ENCODE measurements at places on chromosomes 12 and 14.

GRCh38 chr14:59303216-59303615 lies 114.7 kb downstream of the DAAM1 start:
- DNase-seq: no peak

DNA sequence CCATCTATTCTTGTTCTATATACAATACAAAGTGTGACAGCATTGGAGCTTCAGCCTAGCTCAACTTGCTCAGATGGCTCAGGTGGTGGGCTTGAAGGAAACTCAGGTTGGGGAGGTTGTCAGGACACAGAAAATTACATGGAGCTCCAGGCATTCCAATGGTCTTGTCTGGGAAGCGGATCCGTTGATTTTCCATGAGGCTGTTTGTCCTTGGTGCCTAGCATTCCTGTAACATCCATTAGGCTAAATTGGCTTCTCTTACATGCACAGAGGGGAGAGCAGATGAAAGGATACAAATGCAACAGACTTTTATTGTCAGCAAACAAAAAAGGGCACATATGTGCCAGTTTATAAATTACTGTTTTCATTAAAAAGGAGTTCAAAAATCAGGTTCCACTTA lies 75.5 kb upstream of the OTX2 start:
- DNase-seq: no peak

DNA sequence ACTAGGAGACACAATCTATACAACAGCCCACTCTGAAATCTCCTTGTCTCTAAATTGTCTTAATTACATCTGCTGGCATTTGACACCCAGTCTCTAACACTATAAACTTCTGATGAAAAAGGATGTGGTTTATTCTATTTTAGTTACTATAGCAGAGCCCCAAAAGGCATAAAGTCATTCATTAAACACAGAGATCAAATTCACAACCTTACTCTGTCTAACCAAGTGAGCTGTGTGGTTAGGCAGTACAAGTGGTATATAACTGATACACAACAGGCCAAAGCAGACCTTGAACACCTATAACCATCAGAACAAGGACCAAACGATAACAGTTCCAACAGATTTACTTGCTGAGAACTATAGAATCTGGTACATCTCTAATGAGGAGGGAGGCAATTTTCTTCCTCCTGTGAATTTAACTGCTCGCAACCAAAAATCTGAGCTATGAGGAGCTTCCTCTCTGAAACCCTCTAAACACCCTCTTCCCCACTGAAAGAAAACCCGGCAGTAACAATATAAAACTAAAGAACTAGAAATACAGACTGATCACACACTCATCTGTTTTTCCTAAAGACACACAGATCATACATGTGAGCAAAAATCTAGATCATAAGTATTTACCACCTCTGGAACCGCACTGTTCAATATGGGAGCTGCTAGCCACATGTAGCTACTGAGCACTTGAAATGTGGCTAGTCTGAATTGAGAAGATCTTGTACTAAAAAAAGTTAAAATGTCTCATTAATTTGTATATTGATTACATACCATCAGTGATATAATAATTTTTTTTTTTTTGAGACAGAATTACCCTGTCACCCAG lies 17.7 kb downstream of the SPPL3 start:
- no peak for DNase-seq

- no peak for DNase-seq
These were observed 109.5 kb upstream of the TMPO start for GRCh38 chr12:98405805-98406366.

GRCh38 chr14:58109744-58110143 lies 42.3 kb downstream of the ARMH4 start:
- no peak for DNase-seq

DNA sequence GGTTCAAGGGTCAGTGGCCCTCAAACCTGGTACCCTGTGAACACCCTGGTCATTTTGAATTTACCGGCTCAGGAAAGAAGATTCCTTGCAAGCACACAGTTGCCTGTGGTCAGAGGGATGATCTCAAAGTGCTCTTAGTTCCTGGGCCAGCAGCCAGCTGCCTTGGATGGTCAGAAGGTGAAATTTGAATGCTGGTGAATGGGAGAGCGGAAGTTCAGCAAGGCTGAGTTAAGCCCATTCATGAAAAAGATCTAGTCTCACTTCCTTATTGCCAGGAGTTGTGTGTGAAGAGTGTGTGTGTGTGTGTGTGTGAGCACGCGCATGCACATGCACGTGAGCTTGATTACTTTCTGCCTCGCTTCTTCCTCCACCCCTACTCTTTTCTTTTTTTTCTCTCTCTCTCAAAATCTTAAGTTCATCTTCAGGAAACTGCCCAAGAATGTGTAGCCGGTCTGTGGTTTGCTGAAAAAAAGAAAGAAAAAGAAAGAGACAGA lies 155.5 kb upstream of the CCND2 start:
- no peak for DNase-seq

DNA sequence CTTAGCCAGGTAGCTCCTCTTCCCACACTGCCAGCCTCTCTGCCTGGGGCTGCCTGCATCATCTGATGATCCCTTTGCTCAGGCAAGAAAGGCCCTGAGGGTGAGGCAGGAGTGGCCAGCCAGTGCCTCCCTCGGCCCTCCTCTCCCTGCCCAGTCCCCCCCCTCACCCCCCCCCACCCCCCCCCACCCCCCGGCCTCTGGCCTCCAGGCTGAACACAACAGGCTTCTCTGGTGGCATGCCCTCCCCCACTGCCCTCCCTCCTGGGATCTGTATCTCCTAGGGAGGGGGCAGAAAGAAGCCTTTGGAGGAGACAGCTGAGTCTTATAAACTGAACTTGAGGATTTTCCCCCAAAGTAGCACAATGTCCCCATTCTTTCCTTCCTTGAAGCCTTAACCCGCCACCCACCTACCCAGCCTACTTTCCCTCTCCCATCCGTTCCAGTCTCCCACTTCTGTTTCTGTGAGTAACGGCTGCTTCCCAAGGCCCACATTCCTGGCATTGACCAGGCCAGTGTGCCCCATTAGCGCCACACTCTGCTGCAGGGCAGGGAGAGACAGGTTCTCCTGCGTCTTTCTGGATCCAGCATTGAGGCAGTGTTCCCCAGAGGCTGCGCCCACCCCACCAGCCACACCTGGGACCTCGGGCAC lies 82.1 kb downstream of the B4GALNT3 start:
- no peak for DNase-seq

GRCh38 chr14:23259426-23259825 lies 21.7 kb downstream of the RNF212B start:
- DNase-seq: no peak

DNA sequence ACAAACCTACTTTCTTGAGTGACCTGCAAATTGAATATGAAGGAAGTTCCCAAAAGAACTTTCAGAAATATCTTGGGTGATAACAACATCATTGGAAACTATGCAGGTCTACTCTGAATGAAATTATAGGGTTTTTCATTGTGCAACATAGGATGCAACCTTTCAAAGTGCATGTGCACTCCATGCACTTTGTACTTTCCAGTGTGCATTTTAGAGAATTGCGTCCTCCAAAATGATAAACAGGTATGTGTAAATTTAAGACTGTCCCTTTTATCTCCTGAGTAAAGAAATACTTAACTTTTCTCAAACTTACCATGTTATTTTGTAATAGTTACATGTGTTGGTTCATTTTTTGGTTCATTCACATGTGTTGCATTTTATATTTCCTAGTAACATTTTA lies 13.2 kb downstream of the SRSF5 start:
- no peak for DNase-seq

DNA sequence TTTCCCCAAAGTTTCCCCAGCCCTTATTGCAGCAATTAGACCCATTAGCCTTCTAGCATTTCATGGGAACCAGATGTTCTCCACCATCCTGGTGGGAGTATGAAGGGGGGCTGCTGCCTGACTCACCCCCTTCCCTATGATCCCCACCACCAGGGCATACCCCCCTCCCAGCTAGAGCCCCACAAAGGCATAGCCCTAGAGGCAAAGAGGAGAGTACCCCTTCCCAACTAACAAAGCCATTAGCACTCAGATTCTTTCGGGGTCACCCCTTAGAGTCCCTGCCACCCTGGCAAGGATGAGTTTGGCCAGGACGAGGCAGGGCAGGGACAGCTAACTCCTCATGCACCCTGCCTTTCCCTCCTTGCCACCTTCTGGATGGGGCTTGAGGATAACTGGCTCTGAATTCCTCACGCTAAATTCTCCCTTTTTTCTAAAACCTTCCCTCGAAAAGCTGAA lies 9.2 kb downstream of the RARG start:
- DNase-seq: no peak

- DNase-seq: peak; percentile 91
These were observed 5.0 kb downstream of the OR10AD1 start for GRCh38 chr12:48197971-48198671.

DNA sequence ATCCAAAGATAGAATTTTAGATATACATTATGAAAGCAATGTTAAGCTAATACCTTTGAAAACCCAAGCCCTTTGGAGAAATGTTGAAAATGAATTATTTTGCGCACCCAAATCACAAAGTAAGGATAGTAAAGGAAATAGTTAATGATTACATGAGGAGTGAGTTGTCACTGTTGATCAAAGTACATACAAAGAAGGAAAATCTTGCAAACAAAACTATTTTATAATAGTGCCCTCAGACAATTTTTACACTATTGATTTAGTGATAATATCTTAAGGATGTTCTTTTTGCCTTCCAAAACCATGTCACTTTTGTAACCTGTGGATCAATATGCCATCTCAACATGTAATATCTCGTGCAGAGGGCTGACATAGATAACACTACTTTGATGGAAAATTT lies 146.8 kb downstream of the DUSP6 start:
- DNase-seq: no peak

DNA sequence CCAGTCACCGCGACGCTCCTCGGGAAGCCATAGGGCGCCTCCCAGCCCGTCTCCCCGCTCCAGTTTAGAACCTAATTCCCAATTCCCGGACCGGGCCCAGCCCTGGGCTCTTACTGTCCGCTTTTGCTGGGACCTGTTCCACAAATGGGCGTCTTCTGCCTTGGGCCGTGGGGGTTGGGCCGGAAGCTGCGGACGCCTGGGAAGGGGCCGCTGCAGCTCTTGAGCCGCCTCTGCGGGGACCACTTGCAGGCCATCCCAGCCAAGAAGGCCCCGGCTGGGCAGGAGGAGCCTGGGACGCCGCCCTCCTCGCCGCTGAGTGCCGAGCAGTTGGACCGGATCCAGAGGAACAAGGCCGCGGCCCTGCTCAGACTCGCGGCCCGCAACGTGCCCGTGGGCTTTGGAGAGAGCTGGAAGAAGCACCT lies 797 bp downstream of the UNG start:
- DNase-seq: no peak

DNA sequence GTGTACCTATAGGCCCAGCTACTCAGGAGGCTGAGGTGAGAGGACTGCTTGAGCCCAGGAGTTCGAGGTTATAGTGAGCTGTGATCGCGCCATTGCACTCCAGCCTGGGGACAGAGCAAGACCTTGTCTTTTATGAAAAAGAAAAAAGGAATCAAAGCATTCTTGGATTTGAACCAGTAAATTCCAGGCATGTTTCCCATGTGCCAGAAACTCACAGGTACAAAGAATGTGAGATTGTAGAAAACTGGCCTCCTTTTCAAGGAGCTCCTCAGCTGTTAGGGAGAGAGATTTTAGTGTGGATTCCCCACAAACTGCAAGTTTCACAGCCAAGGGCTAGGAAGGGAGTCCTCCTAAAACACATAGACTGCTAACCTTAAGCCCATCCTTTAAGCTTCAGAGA lies 95.0 kb downstream of the FOXN4 start:
- no peak for DNase-seq

DNA sequence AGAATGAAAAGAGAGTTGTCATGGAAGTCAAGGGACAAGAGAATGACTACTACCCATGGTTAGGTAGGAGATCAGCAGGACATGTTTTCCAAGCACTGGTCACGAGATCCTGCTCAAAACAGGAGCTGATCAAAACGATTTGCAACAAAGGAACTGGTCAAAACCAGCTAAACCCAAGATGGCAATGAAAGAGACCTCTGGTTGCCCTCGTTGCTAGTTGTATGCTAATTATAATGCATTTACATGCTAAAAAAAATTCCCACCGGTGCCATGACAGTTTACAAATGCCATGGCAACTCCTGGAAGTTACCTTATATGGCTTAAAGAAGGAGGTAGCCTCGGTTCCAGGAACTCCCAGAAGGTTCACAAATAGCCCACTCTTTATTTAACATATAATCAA lies 95.0 kb upstream of the OTX2 start:
- no peak for DNase-seq

DNA sequence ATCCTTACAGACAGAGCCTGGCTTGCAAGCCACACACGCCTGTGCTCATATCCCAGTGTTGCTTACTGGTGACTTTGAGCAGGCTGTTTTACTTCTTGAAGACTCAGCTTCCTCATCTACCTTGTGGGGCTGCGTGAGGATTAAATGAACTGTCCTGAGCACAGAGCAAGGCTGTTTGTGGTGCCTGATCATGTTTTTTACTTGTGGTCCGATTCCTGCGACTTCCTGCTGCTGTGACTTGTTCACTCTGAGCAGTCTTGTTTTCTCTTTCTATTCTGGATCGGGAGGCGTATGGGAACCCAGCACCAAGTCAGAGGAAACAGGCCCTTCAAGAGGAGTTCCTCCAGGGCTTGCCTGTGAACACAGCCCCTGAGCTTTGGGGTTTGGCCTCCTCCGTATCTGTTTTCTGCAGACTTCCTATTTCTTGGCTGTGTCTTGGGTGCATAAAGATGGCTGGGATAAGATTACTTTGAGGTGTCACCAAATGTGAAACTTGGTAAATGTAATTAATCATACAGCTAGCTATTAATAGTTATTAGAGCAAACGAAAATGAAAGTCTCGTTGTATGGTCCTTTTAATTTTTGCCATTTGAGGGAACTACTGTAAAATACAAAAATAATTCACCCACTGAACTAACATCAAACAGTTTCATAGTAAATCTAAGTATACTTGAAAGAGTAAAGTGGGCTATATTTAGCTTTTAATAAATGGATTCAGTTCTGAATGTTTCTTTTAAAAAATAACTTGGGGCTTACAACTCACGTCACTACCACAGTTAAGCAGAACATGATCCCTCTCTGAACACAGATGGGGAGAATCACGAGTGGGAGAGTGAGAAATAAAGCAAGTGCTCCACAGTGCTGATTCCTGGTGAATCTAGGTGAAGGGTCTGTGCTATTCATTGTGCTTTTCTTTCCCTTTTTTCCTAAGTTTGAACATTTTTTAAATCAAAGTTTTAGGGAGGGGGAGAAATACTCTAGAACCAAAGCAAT lies 251.5 kb downstream of the FOXN3 start:
- no peak for DNase-seq

DNA sequence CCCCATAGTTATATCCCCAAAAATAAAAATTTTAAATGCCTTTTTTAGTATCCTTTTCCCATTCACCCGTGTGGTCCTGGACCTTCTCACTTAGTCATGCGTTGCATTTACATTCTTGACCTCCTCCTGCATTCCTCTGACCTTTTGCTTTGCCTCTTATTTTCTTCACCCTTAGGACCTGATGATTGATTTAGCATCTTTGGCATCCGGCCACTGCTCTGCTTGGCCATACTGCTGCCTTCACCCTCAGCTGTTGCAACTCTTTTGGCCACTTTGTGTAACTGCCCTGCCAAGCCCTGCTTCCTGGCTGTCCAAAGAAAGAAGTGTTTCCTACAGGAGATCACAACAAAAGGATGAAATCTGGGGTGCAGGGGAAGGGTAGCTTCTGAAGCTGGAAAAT lies 48.8 kb upstream of the SLC38A4 start:
- no peak for DNase-seq

Measured in stimulated activated CD4-positive, alpha-beta T cell treated with anti-CD3 and anti-CD28 coated beads, Interleukin-2, amount 100 ng/mL, for 24 hours (primary cell).